ENCODE measurements at places on chromosomes 12 and 14. TPM values are rescaled to one million over a fixed set of nuclear protein-coding genes. Genes with fewer than 3 reads are reported as not detected.

Gene CCDC177
- not detected for total RNA-seq

Gene SELPLG
- 0.93 TPM for total RNA-seq

Gene SIX1
- not detected for total RNA-seq

Gene GPN3
- 13.1 TPM for total RNA-seq

Gene LTB4R2
- total RNA-seq, result 4.5 TPM

Gene SLC38A1
- total RNA-seq, result 1.1 TPM

Gene SSTR1
- total RNA-seq, result not detected

Gene OTOGL
- 0.36 TPM for total RNA-seq

Gene DNAI7
- not detected for total RNA-seq

Gene OSBPL8
- 70.6 TPM for total RNA-seq

Gene ACADS
- total RNA-seq, result 21.3 TPM

Gene C14orf132
- total RNA-seq, result 10.9 TPM

Gene BATF
- 6.5 TPM for total RNA-seq

Gene SYNDIG1L
- not detected for total RNA-seq

Gene DPF3
- total RNA-seq, result 1.1 TPM

Gene SYT1
- total RNA-seq, result under 0.01 TPM

Gene KRT4
- not detected for total RNA-seq

Gene TAS2R7
- not detected for total RNA-seq

Gene TMTC2
- 60.9 TPM for total RNA-seq

Gene HNF1A
- not detected for total RNA-seq

Gene UNG
- total RNA-seq, result 29.1 TPM

Gene GARIN6
- total RNA-seq, result not detected

Gene SLC7A8
- total RNA-seq, result 24.1 TPM

Gene CLMN
- 17.4 TPM for total RNA-seq

Gene A2M
- total RNA-seq, result 68.0 TPM

Gene CCDC60
- total RNA-seq, result not detected

Gene PRB2
- total RNA-seq, result not detected

Gene KIF5A
- 0.36 TPM for total RNA-seq

Gene IL26
- total RNA-seq, result not detected

Gene SOCS2
- total RNA-seq, result 26.3 TPM

Gene BEGAIN
- 4.0 TPM for total RNA-seq

Gene KLRC1
- total RNA-seq, result not detected

Gene CCDC197
- not detected for total RNA-seq

Gene SRP54
- 97.2 TPM for total RNA-seq

Gene HHIPL1
- total RNA-seq, result 1.3 TPM

Gene SIX6
- not detected for total RNA-seq

Gene ASB2
- 1.5 TPM for total RNA-seq

Gene SERPINA3
- total RNA-seq, result 0.73 TPM

Gene SMOC1
- total RNA-seq, result 0.33 TPM

Gene EGLN3
- total RNA-seq, result 6.3 TPM

Gene MGP
- not detected for total RNA-seq

Gene DPPA3
- total RNA-seq, result not detected

Gene KITLG
- 2.5 TPM for total RNA-seq
